ENCODE measurements at places on chromosomes 11 and 22.

DNA sequence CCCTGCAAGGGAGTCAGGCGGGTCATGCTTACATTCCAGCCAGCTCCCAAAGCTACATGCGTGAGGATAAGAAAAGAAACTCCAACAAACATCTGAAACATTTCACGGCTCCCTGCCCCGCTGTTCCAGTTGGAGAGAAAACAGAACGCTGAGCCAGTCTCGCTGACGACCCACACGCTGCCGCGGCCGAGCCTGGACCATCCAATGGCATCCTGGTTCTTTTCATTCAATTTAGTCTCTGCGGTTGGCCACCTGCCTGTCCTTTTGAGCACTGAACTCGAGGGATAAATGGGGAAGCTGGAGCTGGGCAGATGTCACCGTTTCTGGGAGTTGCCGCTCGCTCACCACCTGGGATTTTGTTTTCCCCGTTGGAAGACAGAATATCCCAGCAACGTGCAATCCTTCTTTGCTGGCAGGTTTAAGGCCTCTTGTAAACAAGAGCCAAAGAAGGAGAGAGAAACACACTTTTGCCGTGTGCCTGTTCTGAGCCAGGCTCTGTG is 45.3 kb upstream of the SHISAL1 start:
- no peak for DNase-seq

DNA sequence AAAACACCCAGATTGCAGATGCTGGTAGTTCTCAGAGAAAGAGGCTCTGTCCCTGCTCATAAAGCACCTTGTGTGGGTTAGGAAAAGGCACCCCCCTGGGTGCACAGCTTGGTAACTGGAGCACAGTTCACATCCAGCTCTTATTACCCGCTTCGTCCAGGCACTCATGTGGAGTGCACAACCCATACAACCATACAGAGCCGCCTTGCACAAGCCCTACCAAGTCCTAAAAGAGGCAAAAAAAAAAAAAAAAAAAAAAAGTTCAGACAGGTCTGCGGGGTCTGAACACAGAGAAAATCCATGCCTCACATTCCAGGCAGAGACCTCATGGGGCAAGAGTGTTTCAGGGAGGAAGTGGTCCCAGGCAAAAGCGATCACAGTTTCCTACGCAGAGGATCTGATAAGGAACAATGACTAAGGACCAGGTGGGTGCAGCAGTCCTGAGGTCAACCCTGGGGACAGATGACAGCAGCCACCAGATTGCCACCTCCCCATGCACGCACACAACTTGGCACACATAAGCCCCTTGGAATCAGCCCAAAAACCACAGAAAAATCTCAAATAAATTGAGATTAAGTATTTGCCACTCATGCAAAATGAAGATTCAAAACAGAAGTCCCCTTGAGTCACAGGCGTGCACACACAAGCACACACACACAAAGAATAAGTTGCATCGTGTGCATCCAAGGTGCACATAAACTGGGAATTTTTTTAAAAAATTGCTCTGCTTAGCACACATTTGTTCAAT is 12.3 kb downstream of the MB start:
- no peak for DNase-seq

DNA sequence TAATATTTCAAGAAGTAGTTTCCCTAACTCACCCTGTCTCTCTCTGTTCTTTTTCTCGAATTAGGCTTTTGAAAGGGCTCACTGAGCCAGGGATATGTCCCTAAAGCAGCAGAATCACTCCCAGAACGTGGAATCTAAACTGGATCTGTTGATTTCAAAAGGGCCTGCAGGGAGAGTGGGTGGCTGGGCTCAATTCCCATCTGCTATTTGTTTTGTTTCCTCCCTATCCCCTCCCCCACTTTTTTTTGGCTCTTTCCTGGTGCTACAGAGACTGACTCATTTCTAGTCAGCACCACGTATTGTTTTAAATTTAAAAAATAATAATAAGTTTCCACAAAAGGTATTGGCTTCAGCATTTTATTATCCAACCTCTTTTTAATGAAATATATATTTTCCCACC is 961.5 kb downstream of the FAM181B start:
- DNase-seq: no peak

- DNase-seq: no peak
These were observed 175.3 kb downstream of the IGLL1 start for GRCh38 chr22:23404689-23405365.

GRCh38 chr11:46682773-46683752 is 17.4 kb downstream of the ARHGAP1 start:
- DNase-seq: no peak

Data from NCI-H2081 treated with DMSO at 0.1 percent for 48 hours (cell line).